ENCODE measurements at places on chromosomes 13 and 19.

- DNase-seq, result no peak
These were observed 74.3 kb upstream of the ZNF43 start for GRCh38 chr19:21910318-21910717.

DNA sequence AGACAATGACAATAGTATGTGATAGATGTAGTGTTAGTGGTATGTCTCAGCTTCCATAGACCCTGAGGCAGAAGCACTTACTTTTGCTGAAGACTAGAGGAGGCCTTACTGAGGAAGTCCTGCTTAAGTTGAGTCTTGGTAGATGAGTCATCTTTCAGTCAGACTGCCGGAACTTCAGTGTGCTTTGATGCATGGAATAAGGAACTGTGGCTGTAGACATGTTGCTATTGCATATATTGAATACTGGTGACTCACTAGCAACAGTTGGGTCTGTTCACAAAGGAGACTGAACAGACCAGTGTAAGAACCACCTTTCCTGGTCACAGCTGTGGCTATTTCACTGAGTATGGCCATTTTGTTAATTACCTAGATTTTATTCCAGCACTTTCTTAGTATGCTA is 1000.6 kb downstream of the OLFM4 start:
- DNase-seq, result no peak

DNA sequence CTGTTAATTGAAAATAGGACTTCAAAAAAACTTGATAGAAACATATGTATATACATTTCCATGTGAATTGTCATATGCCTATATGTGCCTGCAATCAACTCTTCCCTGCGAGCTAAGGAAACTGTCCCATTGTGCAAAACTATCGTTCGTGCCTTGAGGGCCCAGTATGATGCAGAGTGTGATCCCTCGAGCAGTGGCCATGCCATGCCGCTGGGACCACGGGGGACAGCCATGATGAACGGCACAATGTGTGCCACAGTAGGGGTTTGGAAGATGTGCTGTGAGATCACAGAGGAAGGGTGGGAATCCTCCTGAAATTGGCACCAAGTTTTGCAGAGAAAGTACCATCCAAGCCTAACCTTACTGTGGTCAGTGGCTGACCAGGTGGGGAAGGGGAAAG is 118.1 kb upstream of the SOX1 start:
- DNase-seq, result no peak

- no peak for DNase-seq
These were observed 128.6 kb downstream of the DLEU7 start for GRCh38 chr13:50714891-50715290.

GRCh38 chr13:72125561-72125960 is 258.6 kb upstream of the DACH1 start:
- DNase-seq, result no peak

DNA sequence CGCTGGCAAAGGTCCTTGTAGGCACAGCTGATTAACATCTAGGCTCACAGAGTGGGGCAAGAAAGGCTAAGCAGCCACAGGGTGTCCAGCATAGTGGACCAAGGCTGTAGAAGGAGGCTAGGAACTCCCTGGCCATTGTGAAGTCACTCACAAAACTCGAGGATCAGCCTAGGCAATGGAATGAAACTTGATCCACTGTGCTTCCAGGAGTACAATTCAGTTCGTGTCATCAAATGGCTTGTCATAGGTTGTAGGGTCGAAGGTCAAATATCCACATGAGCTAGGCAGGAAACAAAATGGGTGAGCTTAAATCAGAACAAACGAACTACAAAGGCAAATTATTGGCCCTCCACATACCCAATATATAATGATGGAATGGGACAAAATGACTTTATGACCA is 4.4 kb upstream of the FAM187B start:
- no peak for DNase-seq

DNA sequence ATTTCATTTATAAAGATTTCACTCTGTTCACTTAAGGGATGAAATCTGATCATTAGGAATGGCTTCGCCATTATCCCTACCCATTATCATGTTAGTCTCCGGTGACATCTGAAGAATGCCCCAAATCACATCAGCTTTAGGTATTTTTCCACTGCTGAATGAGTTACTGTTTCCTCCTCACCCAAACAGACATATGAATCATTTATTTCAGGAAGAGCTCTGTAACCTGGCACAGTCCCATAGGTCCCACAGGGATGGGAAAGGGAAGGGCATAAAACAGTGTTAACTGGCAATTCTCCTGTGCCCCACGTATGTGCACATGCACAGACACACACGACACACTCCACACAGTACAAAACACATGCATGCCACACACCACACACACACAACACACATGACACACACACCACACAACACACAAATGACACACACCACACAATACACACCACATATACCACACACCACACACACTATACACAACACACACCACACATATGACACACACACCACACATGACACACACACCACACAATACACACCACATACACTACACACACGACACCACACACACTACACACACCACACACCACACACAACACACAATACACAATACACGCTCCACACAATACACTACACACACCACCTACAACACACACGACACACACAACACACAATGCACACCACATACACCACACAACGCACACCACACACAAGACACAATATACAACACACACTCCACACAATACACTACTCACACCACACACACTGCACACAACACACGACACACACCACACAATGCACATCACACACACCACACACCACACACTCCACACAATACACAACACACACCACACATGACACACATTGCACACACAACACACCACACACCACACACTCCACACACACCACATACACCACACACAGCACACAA is 15.4 kb downstream of the TMEM255B start:
- DNase-seq, result no peak

GRCh38 chr19:43474986-43475705 is 9.7 kb upstream of the LYPD3 start:
- DNase-seq, result peak; percentile 93

DNA sequence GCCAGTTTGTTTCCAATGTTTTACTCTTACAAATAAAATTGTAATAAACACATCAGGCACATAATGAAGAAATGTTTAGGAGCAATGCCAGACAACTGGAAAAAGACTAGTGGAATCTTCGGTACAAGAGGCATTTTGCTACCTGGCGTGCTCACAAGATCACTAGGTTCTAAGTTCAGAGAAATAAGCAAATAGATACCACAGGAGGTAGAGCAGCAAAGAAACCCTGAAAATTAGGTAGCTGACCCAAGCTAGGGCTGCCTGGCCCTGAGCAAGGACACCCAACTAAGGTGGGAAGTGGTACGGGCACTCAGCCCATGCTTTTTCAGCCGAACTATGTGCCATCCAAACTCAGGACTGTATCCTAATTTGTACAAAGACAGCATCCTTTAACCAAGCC is 32.2 kb upstream of the TPP2 start:
- no peak for DNase-seq

DNA sequence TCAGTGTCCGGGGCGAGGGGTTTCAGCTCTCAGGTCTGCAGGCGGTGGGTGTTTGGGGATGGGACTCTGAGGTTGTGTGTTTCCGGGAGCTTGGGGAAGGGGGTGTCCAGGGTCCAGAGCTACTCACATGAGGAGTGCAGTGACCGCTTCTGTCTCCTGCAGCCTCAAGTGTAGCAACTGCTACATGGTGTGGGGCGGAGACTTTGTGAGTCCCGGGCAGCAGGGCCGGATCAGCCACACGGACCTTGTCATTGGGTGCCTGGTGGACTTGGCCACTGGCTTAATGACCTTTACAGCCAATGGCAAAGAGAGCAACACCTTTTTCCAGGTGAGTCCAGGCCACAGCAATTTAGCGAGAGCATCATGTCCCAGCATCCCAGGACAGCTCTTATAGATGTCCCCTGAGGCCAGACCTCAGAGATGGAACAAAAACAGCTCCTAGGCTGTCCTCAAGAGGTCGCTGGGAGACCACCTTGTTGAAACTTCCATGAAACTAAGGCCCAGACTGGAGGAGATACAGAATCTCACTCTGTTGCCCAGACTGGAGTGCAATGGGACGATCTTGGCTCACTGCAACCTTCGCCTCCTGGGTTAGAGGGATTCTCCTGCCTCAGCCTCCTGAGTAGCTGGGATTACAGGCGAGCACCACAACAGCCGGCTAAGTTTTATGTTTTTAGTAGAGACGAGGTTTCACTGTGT is 44.9 kb downstream of the RYR1 start:
- no peak for DNase-seq

DNA sequence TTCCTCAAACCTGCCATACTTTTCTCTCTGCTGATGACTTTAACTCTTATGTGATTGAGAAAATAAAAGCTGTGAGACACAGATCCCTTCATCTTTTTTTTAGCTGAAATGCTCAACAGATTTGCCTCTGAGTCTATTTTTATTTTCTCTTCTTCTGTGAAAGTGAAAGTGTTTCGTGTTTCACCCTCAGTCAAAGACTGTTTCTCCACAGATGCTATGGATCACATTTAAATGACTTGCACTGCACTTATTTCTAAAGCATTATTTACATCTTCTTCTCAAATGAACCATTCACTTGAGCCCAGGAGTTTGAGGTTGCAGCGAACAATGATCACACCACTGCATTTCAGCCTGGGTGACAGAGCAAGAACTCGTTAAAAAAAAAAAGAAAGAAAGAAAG is 890.1 kb upstream of the PCDH20 start:
- no peak for DNase-seq

- DNase-seq, result no peak
These were observed 514.0 kb downstream of the KLF5 start for GRCh38 chr13:73572824-73573223.

GRCh38 chr13:22846551-22846950 is 334.2 kb upstream of the SGCG start:
- no peak for DNase-seq

DNA sequence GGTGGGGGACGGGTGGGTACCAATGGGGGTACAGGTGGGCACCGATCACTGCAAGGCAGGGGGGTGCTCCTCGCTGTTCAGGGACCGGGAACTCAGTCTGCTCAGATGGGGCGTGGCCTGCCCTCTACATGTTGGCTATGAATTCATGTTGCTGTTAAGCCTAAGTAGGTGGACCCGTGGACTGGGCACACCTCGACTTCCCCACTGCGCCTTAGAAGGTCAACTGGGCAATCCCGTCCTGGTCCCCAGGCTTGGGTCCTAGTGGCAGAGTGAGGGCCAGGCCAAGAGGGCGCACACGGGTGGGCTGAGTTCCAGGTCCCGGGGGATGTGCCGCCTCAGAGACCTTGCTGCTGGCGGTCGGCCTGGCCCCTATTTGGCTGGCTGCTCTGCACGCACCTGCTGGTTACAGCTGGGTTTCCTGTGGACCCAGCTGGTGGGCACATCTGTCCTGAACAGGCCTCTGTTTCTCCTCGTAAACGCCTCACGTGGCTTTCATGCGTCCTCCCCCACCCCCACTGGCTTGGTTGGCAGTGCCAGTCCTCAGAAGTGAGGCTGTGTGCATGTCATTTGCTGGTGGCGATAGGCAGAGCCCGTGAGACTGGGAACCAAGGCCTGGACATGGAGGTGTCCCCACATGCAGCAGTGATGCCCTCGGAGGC is 13.5 kb upstream of the ZNF554 start:
- no peak for DNase-seq

- no peak for DNase-seq
These were observed 135.9 kb downstream of the URI1 start for GRCh38 chr19:30077851-30078355.

DNA sequence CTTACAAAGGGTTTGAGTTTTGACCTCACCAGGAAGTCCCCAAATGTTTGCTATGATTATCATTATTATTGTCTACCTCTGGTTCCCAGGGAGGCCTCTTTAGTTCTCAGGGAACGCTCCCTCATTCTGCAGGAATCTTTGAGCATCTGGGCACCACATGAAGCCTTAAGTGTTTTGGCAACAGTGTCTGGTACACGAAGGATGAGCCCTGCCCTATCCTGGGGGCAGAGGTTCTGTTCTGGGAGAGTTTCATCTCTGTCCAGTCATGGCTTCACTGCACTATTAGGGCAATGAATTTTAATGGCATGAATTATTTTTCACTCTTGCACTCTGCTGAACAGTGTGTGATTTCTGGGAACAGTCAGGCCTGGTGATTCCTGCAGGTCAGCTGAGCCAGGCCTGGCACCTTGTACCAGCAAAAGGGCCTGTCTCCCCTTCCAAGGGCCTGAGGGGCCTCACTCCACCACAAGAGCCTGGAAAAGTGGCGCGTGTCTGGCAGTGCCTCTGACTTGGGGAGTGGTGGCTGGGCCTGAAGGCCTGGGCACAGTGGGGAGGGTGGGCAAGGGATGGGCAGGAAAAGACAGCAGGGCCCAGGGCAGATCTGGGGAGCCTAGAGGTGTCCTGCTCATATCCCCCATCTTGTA is 4.6 kb downstream of the FAM187B start:
- DNase-seq, result no peak

DNA sequence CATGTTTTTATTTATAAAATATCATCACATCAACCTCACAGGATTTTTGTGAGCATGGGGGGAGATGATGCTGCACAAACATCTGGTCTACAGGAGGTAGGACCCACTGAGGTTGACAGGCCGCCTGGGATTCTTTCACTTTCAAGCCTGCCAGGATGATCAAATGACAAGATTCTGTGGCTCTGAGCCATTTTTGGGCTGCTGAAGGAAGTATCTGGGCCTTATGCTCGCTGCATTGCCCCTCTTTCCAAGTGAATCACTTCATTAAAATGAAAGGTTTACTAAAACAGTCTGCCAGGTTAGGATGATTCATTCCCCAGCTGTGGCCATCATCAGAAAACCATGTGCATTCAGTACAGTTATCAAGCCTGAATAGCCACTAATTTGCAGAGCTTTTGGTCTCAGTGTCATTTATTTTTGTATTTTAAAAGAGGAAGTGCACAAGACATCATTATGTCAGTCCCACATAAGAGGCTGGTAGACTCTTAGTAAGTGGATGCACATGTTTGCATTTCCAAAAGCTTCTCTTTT is 34.4 kb downstream of the STARD13 start:
- DNase-seq, result no peak

DNA sequence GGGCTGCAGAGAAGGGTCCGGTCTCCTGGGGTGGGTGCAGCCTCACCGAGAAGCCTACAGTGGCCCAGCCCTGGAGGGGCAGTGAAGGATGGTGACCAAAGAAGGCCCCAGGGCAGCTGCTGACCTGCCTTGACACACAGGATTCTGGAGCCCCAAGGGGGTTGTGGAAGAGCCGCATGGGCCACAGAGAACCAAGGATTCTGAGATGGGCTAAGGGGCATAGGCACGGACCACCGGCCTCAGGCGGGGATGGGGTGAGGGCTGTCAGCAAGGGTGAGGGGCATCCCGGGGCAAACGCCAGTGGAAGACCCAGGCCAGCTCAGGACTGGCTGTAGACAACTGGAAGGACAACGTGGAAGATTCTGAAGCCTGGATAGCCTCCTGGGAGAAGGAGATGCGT is 151.6 kb downstream of the TEX29 start:
- DNase-seq, result no peak

DNA sequence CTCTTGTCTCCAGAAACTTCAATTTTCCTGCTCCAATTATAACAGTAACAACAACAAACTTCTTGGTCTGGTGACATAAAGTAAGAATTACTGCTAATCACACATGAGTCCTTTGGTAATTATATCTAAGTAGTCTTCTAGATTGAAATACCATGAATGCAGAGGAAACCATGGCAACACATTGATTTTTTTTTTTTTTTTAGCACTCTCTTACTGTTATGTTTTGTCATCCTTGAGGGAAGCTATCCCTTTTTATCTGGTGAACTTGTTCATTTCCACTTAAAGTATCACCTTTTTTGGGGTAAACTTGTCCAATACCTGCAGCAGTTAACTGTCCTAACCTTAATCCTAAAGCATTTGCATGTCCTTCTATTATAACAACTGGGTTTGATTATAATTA is 256.3 kb downstream of the B3GLCT start:
- no peak for DNase-seq

Data from activated naive CD4-positive, alpha-beta T cell treated with Interleukin-2 at 50 U/mL for 16 hours (primary cell).